ENCODE measurements at places on chromosomes 1 and 21.

DNA sequence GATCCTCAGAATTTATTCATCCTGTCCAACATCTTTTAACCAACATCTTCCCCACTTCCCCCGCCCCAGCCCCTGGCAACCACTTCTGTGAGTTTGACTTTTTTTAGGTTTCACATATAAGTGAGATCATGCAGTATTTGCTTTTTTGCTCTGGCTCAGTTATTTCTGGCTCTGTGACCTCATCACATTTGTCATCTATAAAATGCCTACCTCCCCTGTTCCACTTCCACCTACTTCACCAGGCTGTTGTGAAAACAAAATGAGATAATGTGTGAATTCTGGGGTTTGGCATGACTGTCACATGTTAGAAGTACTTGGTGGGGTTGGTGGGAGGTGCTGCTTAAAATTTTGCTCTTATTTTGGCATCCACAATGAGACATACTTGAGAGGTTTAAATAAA lies 18.4 kb downstream of the HHAT start:
- DNase-seq: peak; percentile 37

GRCh38 chr1:76763738-76764137 lies 103.5 kb upstream of the ST6GALNAC5 start:
- no peak for DNase-seq

GRCh38 chr1:159921251-159921650 lies 4.1 kb downstream of the TAGLN2 start:
- DNase-seq: peak; percentile 53

DNA sequence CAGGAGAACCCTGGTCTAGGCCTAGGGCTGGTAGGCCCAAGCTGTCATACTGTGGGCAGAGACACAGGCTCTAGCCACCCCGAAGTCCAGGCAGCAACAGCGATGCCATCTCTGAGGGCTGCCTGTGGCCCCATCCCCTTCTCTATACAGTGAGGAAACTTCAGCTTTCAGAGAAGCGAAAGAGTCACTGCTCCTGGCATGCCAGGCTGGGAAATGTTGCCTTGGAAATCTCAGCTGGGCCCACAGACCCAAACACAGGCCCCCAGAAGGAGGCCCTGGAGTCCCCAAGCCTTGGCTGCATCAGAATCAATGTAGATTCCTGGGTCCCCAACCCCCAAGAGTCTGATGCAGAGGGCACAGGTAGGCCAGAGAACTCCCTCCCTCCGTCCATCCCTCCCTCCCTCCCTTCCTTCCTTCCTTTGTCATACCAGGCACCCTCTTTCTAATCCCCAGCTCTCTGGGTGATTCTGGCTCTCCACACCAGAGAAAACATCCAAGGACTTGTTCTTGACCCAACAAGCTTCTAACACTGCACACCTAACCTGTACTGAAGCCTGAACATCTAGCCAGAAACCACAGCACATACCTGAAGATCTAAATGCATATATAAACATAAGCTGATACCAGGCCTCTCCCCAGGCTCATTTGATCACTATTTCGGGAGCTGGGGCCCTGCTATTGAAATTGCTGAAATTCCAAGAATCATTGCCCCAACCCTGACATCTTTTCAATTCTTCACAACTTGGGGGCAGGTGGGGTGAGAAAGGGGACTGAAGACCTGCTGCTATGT lies 143.2 kb upstream of the EDN2 start:
- DNase-seq: no peak

- DNase-seq: no peak
Measured at GRCh38 chr1:69404486-69404885, 163.2 kb upstream of the LRRC7 start.

DNA sequence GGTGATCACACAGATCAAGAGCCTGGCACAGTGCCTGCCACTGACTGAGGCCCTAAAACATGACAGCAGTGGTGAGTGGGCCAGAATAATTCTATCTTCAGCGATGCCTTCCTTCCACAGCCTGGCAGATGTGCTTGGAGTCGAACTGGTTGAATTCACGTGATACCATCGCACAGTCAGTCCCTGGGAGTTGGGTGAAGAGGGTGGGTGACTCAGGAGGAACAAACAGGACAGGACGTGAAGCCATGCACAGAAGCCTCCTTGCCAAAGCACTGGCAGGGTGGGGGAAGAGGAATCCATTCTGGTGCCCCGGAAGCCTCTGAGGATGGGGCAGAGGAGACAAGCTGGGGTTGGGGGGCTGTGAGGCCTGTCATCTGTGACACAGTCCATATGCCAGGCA lies 80.3 kb upstream of the WNT4 start:
- no peak for DNase-seq

DNA sequence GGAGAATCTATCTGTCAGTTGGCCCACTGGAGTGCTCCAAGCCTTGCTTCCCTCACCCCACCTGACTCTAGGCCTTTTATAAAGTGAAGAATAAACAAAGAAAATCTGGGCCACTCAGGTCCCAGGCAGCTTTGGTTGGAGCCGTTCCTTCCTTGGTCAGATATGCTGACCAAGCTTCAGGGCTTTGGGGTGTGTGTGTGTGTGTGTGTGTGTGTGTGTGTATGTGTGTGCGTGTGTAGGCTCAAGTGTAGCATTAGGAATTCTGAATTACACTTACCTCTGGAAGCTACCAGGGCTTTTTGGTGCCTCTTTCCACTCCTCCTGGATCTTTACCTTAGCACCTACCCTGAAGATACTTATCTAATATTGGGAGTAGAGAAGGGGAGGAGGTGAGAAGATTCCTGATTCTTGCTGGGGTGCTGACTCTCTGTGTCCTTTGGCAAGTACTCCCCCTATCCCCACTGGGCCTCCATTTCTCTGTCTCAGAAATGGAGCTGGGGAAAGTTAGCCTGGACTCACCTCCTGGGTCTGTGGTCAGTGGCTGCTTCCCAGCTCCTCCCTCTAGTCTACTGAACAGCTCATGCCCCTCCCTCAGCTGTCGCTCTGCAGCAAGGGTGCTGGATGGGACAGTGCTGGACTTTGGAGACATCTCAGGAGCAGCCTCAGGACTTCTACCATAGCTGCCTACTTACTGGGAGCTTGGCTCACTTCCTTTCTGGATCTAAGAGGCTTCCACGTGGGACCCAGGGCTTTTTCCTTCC lies 10.8 kb downstream of the FOXD2 start:
- no peak for DNase-seq

DNA sequence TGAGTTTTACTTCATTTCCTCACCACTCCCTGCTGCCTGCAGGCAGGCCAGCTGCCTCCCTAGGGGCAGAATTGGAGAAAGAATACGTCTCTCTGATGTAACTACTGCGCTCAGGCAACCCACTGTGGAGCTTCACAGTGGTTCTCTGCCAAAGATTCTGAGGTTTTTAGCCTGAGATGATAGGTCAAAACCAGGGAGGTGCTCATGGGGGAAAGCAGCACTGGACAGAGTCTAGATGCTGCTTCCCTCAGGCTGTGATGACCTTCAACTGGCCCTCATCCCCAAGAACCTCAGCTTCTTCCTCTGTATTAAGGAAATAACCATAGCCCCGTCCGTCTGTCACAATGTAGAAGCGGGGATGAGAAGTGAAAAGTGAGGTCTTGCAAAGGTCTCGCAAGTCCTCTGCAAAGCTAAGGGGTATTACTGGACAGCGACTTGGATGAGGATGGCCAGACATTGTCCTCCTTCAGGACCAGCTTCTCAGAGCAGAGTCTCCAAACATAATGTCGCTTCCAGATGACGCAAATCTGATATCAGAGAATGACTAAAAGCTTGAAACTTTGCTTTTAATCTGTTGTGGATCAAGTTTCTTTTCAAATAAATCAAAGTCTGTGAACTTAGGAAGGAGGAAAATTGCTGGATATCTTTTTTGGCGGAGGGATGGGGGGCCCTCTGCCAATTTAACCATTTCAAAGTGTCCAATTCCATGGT lies 65.9 kb upstream of the ATP5PO start:
- DNase-seq: no peak

DNA sequence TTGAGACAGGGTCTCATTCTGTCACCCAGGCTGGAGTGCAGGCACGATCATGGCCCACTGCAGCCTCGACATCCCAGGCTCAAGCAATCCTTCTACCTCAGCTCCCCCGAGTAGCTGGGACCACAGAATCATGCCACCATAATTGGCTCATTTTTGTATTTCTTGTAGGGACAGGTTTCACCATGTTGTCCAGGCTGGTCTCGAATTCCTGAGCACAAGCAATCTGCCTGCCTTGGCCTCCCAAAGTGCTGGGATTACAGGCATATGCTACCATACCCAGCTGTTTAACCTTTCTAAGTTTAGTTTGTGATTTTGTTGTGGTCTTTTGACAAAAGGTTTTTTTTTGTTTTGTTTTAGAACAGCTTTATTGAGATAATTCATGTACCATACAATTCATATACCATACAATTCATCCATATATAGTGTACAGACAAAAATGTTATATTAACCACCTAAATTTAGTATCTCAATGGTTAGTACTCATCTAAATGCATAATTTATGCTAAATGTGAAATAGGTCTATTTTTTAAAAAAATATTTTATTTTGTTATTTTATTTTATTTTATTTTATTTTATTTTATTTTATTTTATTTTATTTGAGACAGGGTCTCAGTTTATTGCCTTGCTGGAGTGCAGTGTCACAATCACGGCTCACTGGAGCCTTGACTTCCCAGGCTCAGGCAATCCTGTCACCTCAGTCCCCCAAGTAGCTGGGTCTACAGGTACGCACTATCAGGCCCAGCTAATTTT lies 8.9 kb downstream of the ZMPSTE24 start:
- DNase-seq: no peak

GRCh38 chr1:166920561-166921475 lies 44.8 kb upstream of the TADA1 start:
- DNase-seq: no peak

DNA sequence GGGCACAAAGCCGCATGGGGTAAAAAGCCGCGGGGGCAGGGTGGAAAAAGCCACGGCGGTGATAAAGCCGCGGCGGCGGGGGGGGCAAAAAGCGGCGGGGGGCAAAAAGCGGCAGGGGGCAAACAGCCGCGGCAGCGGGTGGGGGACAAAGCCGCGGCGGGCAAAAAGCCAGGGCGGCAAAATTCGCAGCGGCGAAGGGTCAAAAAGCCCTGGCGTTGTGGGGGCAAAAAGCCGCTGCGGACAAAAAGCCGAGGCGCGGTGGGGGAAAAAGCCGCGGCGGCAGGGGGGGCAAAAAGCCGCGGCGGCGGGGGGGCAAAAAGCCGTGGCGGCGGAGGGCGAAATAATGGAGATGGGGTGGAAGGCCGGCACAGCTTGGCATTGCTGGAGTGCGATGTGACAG lies 3902.9 kb downstream of the SRGAP2C start:
- DNase-seq: no peak

DNA sequence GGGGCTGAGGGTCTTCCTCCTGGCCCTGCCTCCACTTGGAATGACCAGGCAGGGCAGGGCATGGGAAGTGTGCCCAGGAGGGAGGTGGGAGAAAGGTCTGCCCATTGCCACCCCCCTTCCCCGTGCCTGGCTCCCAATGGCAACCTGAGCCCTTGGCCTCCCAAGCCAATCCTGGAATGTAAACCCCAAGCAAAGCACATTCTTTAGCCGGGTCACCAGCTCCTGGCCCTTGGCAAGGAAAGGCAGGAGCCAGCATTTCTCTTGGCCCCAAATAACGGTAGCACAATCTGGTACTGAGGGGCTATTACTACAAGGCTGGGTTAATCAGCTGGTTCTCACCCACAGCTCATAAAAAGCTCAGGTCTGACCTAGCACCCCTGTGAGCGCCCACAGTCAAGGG lies 6.9 kb upstream of the NUAK2 start:
- DNase-seq: peak; percentile 34

DNA sequence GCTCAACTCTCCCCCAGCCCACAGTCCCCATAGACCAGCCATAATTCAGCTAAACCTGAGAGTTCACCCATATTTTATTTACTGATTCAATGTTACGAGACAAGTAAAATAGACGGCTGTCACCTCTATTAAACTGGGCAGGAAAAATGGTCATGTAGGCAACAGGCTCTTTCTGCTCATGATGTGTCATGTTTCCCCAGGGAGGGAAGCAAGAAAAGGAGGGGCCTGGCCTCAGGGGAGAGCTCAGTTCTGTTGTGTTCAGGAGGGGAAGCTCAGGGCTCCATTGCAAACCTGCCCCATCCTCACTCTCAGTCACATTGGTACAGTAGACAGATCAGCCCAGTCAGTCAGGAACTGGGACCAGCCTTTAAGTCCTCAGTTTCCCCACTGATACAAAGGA lies 12.8 kb downstream of the GRIK3 start:
- no peak for DNase-seq

- no peak for DNase-seq
Measured at GRCh38 chr1:15197591-15198447, 44.3 kb downstream of the TMEM51 start.

- no peak for DNase-seq
Measured at GRCh38 chr1:26254404-26254803, 20.4 kb downstream of the CEP85 start.

DNA sequence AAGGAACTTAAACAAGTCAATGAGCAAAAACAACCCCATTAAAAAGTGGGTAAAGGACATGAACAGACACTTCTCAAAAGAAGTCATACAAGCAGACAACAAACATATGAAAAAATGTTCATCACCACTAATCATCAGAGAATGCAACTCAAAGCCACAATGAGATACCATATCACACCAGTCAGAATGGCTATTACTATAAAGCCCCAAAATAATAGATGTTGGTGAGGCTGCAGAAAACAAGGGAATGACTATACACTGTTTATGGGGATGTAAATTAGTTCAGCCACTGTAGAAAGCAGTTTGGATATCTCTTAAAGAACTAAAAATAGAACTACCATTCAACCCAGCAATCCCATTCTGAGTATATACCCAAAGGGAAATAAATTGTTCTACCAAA lies 51.2 kb downstream of the MRPL39 start:
- DNase-seq: peak; percentile 57

DNA sequence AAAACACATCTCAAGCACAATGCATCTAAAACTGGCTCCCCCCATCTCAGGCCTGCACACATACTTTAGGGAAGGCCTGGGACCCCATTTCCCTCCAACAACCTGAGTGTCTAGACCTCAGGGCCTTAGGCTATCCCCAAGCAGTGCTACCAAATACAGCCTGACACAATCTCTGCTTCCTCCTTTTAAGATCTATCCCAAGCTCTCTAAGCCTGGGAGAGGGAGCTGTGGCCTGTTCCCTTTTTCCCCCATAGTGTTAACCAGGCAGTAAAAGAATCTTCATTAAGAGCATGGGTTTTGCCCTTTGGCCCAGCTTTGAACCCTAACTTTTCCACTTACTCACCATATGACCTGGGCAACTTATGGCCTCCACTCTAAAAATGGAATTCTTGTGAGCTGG lies 10.8 kb upstream of the COL8A2 start:
- no peak for DNase-seq

GRCh38 chr1:26277261-26277661 lies 2.6 kb upstream of the SH3BGRL3 start:
- DNase-seq: no peak

DNA sequence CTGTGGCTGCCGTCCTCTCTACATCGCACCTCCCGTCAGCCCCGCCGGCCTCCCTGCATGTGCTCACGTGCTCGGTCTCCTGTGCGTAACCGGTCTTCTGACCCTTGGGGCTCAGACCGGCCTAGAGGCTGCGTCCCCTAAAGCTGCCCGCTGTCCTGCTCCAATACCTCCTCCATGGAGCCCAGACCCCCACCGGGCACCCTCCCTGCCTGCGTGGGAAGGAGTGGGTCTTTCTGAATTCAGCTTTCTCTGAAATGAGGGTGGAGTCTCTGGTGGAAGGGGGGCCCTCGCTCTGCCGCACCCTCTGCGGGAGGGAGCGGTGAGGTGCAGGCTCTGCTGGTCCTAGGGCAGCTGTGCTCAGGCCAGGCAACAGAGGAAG lies 18.7 kb upstream of the POFUT2 start:
- no peak for DNase-seq

- no peak for DNase-seq
Measured at GRCh38 chr1:205676597-205676996, 3.7 kb downstream of the SLC45A3 start.

GRCh38 chr1:72670902-72671301 lies 388.6 kb upstream of the NEGR1 start:
- no peak for DNase-seq

- DNase-seq: no peak
Measured at GRCh38 chr1:48242141-48242736, 19.7 kb downstream of the SLC5A9 start.

Measured in M059J (cell line).